ENCODE measurements at places on chromosomes 11 and 22.
A peak's percentile ranks its signal among the peaks of the same experiment; 100 is the strongest.

GRCh38 chr11:45110562-45110961, 35.9 kb upstream of the PRDM11 start:
- no peak for DNase-seq

GRCh38 chr11:127965939-127966668, 621.3 kb downstream of the ETS1 start:
- no peak for DNase-seq

GRCh38 chr11:8956860-8957259, 7.4 kb downstream of the TMEM9B start:
- DNase-seq, result no peak

DNA sequence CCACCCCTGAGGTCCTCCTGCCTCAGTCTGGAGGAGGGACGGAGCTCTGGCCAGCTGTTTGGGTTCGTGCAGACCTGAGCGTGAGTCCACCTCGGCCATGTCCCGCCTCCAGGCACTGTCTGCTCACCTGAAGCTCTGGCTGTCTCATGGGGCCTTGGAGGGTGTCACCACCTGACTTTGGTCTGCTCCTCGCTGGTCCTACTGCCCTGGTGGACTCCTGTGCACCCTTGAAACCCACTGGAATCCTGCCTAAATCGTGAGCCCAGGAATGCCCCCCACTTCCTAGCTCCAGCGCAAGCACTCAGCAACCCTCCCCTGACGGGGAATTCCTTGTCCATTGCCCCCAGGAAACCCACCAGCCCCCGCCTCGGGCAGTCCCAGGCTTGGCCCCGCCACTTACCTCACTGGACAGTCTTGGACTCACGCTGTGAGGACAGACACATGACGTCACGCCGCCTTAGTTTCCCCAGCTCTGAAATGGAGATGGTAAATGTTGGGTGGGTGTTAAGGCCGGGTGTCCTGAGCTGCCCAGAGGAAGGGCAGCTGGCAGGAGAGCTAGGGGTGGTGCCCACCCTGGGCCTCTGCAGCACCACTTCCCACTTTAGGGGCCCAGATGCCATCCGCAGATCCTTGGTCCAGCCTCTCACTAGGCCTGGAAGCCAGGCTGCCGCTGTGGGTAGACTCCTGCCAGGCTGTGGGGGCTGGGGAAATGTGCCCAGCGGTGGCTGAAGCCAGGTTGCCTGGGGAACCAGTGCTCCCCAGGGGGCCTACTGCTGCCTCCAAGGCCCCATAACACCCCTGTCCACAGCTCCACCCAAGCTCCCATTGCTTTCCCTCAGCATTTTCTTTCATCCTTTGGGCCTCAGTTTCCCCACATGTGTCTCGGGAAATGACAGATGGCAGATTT, 18.2 kb upstream of the TBX1 start:
- no peak for DNase-seq

GRCh38 chr11:111992206-111992855, 32.9 kb upstream of the DLAT start:
- no peak for DNase-seq

DNA sequence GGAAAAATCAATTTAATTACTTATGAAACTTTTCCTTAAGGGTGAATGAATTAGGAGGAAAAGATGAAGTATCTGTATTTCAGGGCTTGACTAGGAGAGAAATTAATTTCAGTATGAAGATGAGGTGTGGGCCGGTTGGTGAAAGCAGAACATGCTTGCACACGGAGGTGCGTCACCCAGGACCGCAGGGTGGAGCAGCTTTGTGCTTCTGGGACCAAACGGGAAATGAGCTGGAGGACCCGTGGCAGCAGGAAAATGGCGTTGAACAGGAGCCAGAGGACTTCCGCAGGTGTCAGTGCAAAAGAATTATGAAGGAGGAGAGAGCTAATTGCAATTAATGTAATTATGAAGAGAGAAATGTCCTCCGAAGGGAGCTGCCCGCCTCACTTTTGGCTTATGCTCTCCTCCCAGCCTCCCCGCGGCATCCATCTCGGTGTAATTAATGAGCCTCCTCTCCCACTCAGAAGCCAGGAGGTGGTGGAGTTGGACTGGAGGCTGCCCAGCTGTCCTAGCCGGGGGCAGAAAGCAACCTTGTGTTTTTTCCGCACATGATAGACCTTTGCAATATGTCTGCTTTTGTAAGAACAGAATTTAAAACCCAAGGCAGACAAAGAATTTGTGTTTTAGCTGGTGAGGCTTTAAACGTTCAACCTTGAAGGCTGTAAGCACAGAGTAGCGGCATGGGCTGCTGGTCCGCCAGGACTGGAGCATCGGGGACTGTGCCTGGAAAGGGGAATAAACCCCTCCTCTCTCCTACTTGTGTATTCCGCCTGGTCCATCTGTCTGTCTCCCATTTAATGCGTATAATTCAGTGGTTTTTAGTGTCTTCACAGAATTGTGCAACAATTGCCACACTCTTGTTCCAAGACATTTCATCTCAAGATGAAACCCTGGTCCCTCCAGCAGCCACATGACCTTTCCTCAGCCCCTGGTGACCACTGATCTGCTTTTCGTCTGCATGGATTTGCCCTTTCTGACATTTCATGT, 180.6 kb downstream of the TBC1D22A start:
- DNase-seq, result no peak

GRCh38 chr11:16098526-16099205, 257.7 kb downstream of the SOX6 start:
- no peak for DNase-seq

GRCh38 chr11:20097319-20098221, 62.7 kb downstream of the DBX1 start:
- DNase-seq, result peak; percentile 91

- peak; percentile 98 for DNase-seq
Measured at GRCh38 chr11:8652140-8652539, 30.3 kb downstream of the TRIM66 start.

GRCh38 chr11:96033599-96033998, 109.7 kb upstream of the MTMR2 start:
- no peak for DNase-seq

- no peak for DNase-seq
Measured at GRCh38 chr22:27205492-27206373, 548.3 kb downstream of the MIAT start.

- DNase-seq, result no peak
Measured at GRCh38 chr22:24707470-24707801, 67.1 kb downstream of the PIWIL3 start.

GRCh38 chr11:64185175-64185692, 737 bp upstream of the STIP1 start:
- no peak for DNase-seq

- no peak for DNase-seq
Measured at GRCh38 chr22:49825944-49826602, 1.6 kb downstream of the BRD1 start.

GRCh38 chr11:133810766-133811165, 34.5 kb downstream of the SPATA19 start:
- no peak for DNase-seq

DNA sequence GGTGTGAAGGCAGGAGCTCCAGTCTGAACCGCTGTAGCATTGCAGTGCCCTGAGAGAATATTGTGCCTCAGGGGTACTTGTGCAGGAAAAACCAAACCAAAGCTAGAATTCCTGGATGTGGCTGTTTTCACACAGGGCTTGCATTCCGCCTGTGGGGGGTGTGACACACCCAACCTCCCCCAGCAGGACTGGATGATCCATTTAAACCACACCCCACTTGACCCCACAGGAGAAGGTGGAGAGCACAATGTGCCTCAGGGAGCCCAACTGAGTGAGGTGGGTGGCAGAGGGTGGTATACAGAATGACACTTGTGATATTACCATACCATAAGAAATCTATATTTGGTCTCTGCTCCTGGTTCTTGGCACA, 66.9 kb upstream of the SLC22A12 start:
- DNase-seq, result no peak

GRCh38 chr22:20805972-20806471, 32.1 kb downstream of the SERPIND1 start:
- no peak for DNase-seq

DNA sequence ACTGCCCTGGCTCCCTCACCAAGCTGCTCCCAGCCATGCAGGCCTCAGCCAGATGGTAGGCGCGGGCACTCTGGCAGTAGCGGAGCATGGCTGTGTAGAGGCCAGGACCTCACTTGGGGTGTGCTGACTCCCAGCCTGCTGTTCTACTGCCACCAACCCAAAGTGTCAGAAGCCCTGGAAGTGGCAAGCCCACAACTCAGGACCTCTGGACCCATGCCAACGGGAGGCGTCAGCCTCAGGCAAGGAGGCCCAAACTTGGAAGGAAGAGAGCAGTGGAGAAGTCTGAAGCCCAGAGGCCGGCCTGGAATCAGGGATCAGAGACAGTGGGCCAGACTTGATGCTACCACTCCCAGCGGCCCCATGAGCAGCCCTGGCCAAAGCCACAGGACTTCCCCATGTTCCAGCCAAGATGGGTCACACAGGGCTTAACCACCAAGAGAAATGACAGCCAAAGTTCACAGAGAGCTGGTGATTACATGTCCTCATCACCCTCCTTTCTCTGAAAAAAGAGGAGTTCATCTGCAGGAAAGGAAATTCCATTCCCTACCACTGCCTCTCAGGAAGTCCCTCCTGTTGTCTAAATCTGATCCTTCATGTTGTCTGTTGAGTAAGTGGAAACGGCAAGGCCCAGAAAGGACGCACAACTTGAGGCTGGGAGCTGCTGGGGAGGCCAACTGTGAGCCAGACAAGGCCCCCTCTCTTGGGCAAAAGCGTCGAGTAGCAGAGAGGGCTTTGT, 4.4 kb downstream of the ARRB1 start:
- no peak for DNase-seq

GRCh38 chr11:72696866-72697700, 22.9 kb upstream of the PDE2A start:
- no peak for DNase-seq

GRCh38 chr22:19514831-19515565, 9.2 kb downstream of the CLDN5 start:
- DNase-seq, result no peak

- no peak for DNase-seq
Measured at GRCh38 chr11:84608837-84609196, 1018.3 kb downstream of the DLG2 start.

DNA sequence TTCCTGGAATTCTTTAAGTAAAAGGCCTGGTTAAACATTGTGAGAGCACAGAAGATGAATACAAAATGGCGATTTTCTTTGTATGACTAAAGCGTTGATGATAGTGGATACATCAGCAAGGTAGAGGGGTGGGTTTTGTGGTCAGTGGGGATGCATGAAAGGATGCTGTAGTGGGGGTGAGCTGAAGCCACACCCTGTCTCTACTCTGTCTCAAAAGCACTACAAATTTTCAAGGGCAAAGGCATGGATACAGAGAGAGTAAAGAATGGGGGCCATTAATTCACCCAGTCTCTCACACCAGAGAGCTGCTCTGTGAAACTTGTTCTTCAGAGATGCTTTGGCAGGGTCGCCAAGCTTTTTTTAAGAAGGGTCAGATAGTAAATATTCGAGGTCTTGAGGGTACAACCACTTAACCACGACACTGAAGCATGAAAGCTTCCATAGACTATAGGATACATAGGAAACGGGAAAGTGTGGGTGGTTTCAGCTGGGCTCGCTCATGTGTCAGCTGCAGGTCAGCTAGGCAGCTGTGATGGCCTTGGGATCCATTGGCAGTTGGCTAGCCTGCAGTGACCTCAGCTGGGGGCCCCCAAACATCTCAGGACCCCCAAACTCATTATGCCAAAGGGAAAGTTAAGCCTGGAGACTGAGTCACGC, 8.3 kb downstream of the TMEM138 start:
- no peak for DNase-seq

DNA sequence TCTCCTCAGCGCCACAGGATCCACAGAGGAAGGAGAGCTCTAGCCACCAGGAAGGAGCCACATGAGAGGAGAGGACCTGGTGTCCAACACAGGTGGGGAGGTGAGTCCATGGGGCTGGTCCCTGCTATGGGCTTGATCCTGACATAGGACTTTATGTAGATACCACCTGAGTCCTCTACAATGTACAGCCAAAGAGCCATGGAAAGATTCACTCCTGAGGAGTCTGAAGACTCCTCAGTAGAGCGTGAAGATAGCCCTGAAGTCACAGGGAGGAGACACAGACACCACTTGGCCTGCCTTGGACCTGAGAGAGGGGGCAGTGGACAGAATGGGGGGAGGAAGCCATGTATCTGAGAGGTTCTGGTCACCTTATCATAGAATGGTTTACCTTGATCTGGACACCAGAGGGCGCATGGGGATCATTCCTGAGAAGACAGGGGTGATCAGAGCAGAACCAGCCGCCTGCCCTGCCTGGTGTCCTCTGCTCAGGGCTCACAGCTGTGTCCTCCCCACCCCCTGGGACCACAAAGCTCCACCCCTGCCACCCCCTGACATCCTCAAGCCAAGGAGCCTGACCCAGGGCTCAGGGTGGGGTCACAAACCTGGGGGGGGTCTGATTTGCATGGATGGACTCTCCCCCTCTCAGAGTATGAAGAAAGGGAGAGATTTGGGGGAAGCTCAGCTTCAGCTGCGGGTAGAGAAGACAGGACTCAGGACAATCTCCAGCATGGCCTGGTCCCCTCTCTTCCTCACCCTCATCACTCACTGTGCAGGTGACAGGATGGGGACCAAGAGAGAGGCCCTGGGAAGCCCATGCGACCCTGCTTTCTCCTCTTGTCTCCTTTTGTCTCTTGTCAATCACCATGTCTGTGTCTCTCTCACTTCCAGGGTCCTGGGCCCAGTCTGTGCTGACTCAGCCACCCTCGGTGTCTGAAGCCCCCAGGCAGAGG, 77.0 kb downstream of the ZNF280B start:
- no peak for DNase-seq

DNA sequence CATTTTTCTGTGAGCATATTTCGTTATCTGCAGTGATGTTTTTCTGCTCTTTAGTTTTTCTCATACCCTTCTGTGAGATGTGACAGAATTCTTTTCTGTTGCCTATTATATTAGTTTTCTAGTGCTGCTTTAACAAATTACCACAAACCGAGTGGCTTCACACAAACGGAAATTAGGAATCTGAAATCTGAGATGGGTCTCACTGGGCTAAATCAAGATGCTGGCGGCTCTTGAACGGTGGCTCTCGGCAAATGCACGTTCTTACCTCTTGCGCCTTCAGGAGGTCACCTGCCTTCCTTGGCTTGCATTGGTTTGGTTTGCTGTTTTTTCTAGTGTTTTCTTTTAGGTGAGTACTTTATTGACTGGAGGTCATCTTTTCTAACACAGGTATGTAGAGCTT, 13.0 kb downstream of the ZBED4 start:
- no peak for DNase-seq

GRCh38 chr11:12764187-12764914, 90.1 kb downstream of the TEAD1 start:
- DNase-seq, result no peak

GRCh38 chr22:46792061-46792796, 29.8 kb downstream of the TBC1D22A start:
- no peak for DNase-seq

DNA sequence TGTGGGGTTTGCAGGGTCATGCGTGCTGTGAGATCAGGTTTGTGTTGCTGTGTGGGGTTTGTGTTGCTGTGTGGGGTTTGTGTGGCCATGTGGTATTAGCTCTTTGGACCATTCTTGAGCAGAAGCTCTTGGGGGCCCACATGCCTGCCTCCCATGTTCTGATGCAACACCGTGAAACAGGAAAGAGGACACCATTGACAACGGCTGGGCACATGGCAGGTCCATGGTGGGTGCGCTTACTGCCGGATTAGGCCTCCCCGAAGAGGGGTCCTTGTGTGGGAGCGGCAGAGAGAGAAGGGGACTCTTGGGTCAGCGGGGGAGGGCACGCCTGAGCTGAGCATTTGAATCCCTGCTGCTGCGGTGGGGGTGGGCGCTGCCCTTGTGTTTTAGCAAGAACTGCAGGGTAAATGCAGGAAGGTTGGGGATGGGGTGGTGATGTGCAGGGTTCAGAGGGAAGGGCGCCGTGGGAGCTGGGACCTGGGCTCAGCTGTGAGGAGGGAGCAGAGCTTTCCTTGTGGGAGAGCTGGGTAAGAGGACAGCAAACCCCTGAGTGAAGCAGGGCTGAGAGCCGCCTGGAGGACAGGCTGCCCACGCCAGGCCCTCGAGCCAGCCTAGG, 361.5 kb downstream of the TBC1D22A start:
- DNase-seq, result no peak

All from GM04503 (cell line).